ENCODE measurements at places on chromosomes 13 and 19. TPM values are rescaled to one million over a fixed set of nuclear protein-coding genes. Genes with fewer than 3 reads are reported as not detected.

- H3K4me1 ChIP-seq = no peaks in the 10 kb centered on the region
- no peak overlapping the region for H3K4me3 ChIP-seq
- H3K36me3 ChIP-seq = no peaks in the 10 kb centered on the region
These were observed 402.5 kb upstream of the HTR2A start for GRCh38 chr13:47299304-47299703.

DNA sequence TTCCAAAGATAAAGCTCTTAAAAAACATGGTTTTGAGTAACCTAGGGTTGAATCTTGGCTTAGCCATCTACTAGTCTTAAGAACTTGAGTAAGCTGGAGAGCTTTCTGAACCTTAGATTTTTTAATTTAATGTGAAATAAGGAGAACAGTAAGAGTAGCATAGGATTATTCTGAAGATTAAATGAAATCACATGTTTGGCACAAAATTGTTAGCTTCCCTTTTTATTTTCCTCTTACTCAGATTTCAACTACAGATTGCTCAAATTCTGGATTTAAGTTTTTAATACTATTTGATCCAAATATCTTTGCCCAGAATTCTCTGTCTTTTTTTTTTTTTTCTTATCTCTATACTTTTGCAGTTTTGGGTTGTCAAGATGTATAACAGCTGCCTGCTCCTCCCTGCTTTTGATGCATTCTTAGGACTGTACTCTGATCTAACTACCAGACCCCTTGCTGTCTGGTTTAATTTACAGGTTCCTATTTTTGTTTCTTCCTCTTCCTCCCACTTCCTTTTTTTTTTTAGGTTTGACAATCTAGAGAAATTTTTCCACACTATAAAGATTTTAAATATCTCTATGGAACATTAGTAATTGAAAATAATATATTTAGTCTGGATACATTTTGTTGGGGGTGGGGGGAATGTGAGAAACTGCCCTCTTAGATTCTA, 12.3 kb downstream of the POMP start:
- DNase-seq = no peak
- peaks cover 43% of the 10 kb centered on the region for H3K36me3 ChIP-seq
- no peak overlapping the region for H3K27ac ChIP-seq

The ATXN8OS gene
- not detected for total RNA-seq

- H3K27me3 ChIP-seq = no peaks in the 10 kb centered on the region
- peaks cover 10% of the 10 kb centered on the region for H3K4me1 ChIP-seq
- peak overlapping the region; percentile 15 for H3K27ac ChIP-seq
These were observed 31.5 kb downstream of the ABCC4 start for GRCh38 chr13:95269756-95270155.

The LPAR6 gene
- total RNA-seq = 2.2 TPM

The ZNF799 gene
- total RNA-seq = 3.1 TPM

GRCh38 chr13:96581741-96582140, 412.5 kb downstream of the OXGR1 start:
- no peaks in the 10 kb centered on the region for H3K27me3 ChIP-seq
- no peak overlapping the region for H3K27ac ChIP-seq
- no peaks in the 10 kb centered on the region for H3K4me1 ChIP-seq
- H3K36me3 ChIP-seq = no peaks in the 10 kb centered on the region

GRCh38 chr13:48508011-48508410, 24.9 kb downstream of the RCBTB2 start:
- H3K4me3 ChIP-seq = no peak overlapping the region
- no peak for DNase-seq
- H3K36me3 ChIP-seq = no peaks in the 10 kb centered on the region
- H3K4me1 ChIP-seq = peaks cover 39% of the 10 kb centered on the region
- H3K27ac ChIP-seq = no peak overlapping the region

DNA sequence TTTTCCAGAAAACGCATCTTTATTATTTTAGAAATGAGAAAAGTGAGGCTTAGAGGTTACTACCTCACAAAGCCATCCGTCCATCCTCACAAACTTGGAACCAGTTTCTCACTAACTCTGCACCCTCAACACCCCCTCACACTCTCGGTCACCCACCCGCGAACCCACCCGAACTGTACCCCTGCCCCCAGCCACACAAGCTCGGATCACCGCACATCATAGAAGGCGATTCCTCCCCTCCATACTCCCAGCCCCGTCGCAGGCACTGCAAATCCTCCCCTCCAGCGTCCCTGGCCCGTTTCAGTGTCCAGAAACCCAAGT, 238 bp downstream of the ZNF260 start:
- H3K27ac ChIP-seq = peak overlapping the region; percentile 83
- H3K36me3 ChIP-seq = no peaks in the 10 kb centered on the region
- peak overlapping the region; percentile 76 for H3K4me3 ChIP-seq
- no peaks in the 10 kb centered on the region for H3K4me1 ChIP-seq
- H3K27me3 ChIP-seq = no peaks in the 10 kb centered on the region

The RXFP2 gene
- total RNA-seq = not detected

DNA sequence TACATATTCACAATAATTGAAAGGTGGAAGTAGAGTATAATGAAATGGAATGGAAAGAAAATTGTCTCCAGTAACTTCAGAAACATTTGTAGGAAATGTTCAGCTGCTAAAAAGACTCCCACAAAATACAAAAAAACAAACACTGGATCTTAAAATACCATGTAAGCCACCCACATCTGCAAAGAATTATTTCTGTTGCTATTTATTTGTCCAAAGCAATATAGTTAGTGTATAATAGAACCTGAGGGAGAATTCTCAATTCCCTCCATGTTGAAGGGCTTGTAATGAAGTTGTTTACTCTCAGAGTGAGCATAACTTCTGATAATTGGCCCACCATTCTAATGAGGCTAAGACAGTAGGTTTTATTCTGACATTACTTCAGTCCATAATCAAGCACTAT, 37.4 kb upstream of the KLF12 start:
- no peaks in the 10 kb centered on the region for H3K27me3 ChIP-seq
- no peaks in the 10 kb centered on the region for H3K36me3 ChIP-seq
- no peaks in the 10 kb centered on the region for H3K4me1 ChIP-seq
- no peak for DNase-seq
- H3K4me3 ChIP-seq = no peak overlapping the region

DNA sequence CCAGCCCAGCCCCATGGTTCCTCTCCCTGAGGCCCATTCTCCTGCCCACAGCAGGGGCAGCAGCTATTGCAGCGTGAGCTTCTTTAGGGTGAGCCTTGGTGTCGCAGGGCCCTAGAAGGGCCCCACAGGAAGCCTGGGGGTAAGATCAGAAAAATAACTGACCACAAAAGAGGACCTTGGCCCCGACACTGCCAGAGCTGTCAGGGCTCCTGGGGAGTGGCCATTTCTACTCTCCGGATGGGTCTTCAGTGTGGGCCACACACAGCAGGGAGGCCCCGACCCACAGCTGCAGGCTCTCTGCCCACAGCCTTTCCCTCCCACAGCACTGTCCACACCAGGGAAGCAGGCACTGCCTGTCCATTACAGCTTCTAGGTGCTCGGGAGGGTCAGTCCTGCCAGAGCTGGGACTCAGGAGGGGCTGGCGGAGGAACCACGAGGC, 3.5 kb upstream of the SIGLEC8 start:
- H3K27me3 ChIP-seq = no peaks in the 10 kb centered on the region
- H3K27ac ChIP-seq = no peak overlapping the region
- H3K36me3 ChIP-seq = no peaks in the 10 kb centered on the region
- no peaks in the 10 kb centered on the region for H3K4me1 ChIP-seq
- no peak overlapping the region for H3K4me3 ChIP-seq

DNA sequence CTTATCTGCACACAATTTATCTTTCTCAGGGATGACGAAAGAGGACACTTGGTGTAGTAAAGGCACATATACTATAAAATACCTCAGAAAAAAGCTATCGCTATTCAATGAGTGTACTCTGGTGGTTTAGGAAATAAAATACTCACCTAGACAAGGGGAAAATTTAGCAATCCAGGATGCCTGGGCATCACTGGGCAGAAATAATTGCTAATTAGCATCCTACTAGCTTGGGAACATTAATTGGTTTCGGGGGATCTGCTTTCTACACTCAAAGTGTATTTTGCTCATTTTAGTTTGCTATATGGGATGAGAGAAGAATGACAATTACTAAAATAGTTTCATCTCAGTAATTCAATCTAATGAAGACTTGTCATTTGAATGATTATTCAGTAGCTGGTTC, 60.3 kb downstream of the OLFM4 start:
- DNase-seq = no peak
- H3K4me3 ChIP-seq = no peak overlapping the region
- H3K27me3 ChIP-seq = no peaks in the 10 kb centered on the region
- H3K4me1 ChIP-seq = no peaks in the 10 kb centered on the region
- no peak overlapping the region for H3K27ac ChIP-seq

DNA sequence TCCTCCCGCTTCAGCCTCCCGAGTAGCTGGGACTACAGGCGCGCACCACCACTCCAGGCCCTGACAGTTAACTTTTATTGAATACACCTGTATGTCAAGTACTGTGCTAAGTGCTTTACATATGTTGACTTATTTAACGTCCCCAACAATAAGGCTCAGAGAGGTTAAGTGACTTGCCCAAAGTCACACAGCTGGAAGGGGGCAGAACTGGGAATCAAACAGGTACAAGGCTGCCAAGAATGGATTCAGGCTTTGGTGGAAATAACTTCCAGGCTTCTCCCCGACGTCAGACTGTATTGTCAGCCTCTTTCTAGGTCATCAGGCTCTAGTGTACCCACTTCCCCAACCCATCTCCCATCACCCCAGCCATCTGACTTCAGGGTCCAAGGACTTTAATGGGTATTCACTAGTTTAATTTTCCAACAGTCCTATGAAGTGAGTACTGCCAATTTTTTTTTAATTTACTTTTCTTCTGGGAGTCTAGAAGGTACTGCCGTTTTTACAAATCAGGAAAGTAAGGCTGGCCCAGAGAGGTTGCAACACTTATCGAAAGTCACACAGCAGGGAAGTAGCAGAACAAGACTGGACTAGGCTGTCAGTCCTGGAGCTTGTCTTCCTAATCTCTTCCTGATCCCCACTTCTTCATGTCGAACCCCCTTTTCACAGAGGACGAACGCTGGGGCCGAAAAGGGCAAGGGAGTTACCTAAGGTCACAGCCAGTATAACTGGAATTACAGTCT, 4.9 kb upstream of the CKM start:
- DNase-seq = no peak
- no peak overlapping the region for H3K27ac ChIP-seq
- no peaks in the 10 kb centered on the region for H3K36me3 ChIP-seq

- no peaks in the 10 kb centered on the region for H3K36me3 ChIP-seq
- peaks cover 10% of the 10 kb centered on the region for H3K4me1 ChIP-seq
- H3K27ac ChIP-seq = no peak overlapping the region
- peak overlapping the region; percentile 63 for H3K4me3 ChIP-seq
- peaks cover 22% of the 10 kb centered on the region for H3K27me3 ChIP-seq
- DNase-seq = no peak
These were observed 4.9 kb downstream of the HRC start for GRCh38 chr19:49150106-49150943.

The F7 gene
- not detected for total RNA-seq

GRCh38 chr19:42191330-42191729, 26.1 kb downstream of the DEDD2 start:
- H3K4me3 ChIP-seq = no peak overlapping the region
- H3K36me3 ChIP-seq = no peaks in the 10 kb centered on the region
- H3K27me3 ChIP-seq = no peaks in the 10 kb centered on the region
- H3K27ac ChIP-seq = no peak overlapping the region

- H3K27ac ChIP-seq = no peak overlapping the region
- no peak for DNase-seq
- no peaks in the 10 kb centered on the region for H3K4me1 ChIP-seq
These were observed 255.1 kb upstream of the SOX21 start for GRCh38 chr13:94967183-94968039.

DNA sequence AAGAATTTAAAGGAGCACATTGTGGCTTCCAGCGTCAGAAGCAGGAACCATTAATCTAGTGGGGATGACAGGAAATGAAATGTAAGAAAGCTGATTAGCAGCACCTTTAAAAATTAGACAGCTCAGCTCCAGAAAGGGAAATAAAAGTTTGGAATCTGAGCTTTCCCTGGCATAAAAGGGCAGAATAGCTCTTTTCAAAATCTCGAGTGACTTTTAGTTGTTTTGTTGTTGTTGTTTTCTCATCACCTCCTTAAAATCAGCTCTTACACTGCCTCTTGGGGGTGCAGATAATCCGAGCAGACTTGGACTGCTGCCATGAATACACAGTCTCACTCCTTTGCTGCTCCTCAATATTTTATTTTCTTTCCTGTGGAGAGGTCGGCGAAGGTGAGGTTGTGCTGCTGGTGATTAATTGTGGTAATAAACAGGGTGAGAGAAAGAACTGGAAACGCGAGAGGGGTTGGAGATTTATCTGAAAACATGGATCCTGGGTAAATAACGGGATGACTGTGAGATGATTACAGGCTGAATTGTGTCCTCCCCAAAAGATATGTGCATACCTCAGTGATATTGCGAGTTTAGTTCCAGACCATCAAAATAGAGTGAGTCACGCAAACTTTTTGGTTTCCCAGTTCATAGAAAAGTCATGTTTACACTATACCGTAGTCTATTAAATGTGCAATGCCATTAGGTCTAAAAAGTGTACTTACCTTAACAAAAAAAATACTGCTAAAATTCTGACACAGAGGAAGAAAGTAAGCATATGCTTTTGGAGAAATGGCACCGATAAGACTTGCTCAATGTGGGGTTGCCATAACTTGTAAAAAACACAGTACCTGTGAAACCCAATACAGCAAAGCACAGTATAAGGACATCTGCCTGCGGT, 787.7 kb downstream of the UQCRFS1 start:
- H3K27me3 ChIP-seq = no peaks in the 10 kb centered on the region
- no peak for DNase-seq
- no peak overlapping the region for H3K27ac ChIP-seq
- H3K36me3 ChIP-seq = no peaks in the 10 kb centered on the region
- H3K4me1 ChIP-seq = no peaks in the 10 kb centered on the region
- no peak overlapping the region for H3K4me3 ChIP-seq

DNA sequence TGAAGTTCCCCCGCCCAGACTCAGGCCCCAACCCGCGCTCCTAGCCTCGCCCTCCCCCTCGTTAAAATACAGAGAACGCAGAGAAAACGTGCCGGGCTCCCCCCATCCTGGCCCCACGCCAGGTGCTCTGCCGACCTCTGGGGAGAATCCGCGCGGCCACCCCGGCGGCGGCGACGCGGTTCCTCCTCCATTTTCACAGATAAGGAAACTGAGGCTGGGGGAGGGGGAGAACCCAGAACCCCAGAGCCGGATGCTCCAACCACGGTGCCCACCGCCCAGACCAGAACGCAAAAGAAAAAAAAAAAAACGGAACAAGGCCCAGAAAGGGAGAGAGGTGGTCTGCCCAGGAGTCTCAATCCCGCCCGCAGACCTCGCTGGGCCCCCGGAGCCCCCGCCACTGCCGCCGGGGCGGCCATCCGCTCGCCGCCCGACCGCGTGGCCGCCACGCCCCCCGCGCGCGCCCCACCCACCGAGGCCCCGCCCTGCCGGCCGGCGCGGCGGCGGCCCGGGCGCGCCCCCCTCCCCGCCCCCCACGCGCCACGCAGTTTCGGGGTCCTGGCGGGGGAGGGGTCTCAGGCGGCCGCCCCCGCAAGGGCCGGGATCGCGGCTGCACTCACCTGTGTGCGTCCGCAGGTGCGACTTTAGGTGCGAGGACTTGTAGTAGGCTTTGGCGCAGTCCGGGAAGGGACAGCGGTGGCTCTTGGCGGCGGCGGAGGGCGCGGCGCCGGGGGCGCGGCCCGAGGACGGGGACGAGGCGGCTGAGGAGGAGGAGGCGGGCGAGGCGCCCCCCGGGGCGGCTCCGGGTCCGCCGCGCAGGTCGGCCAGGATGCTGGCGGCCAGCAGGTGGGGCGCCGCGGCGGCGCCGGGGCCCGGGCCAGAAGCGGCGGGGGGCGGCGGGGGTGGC, 703 bp downstream of the KLF16 start:
- no peaks in the 10 kb centered on the region for H3K27me3 ChIP-seq
- H3K4me3 ChIP-seq = peak overlapping the region; percentile 94
- H3K36me3 ChIP-seq = no peaks in the 10 kb centered on the region
- peak overlapping the region; percentile 55 for H3K27ac ChIP-seq
- no peak for DNase-seq

GRCh38 chr19:54164369-54165068, 5.0 kb upstream of the LENG1 start:
- H3K27ac ChIP-seq = no peak overlapping the region
- H3K4me1 ChIP-seq = peaks cover 4% of the 10 kb centered on the region
- H3K27me3 ChIP-seq = no peaks in the 10 kb centered on the region
- H3K4me3 ChIP-seq = no peak overlapping the region
- DNase-seq = no peak

The LGALS14 gene
- total RNA-seq = 4.9 TPM
